ENCODE measurements at places on chromosomes 4 and X. TPM values are rescaled to one million over a fixed set of nuclear protein-coding genes. Genes with fewer than 3 reads are reported as not detected.

Gene SLC25A53
- 5.4 TPM for total RNA-seq

Gene UGT2B17
- not detected for total RNA-seq

DNA sequence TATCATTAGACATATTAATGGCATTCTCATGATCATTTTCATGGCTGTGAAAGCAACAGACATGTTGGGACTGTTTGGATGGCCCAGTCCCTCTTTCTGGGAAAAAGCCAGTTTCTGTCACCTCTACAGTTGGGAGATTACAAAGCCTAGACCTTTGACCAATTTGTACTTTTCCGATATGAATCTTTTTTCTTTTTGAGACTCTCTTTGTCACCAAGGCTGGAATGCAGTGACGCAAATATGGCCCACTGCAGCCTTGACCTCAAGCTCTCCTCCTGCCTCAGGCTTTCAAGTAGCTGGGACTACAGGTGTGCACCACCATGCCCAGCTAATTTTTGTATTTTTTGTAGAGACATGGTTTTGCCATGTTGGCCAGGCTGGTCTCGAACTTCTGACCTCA is 9.4 kb downstream of the TBC1D25 start:
- no peak for DNase-seq

GRCh38 chr4:94329933-94330332 is 12.7 kb downstream of the HPGDS start:
- DNase-seq, result no peak

GRCh38 chr4:5812506-5813229 is 80.2 kb downstream of the CRMP1 start:
- DNase-seq, result peak; percentile 91

DNA sequence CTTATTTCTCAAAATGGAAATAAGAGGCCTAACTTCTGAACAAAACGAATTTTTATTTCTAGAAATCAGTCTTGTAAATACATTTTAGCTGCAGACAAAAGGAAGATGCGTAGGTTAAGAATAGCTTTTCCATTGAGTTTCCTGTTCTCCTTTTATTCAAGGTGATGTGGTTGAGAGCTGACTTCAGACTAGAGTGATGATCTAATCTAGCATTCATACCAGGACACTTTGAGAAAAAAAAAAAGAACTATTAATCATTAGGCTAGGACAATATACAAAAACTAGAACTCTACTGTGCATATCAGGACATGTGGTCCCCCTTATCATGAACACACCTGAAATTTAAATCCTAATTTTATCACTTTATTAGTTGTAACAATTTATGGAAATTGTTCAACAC is 884.5 kb upstream of the EPHA5 start:
- DNase-seq, result no peak

GRCh38 chrX:136057567-136057966 is 72.3 kb downstream of the SLC9A6 start:
- DNase-seq, result no peak

DNA sequence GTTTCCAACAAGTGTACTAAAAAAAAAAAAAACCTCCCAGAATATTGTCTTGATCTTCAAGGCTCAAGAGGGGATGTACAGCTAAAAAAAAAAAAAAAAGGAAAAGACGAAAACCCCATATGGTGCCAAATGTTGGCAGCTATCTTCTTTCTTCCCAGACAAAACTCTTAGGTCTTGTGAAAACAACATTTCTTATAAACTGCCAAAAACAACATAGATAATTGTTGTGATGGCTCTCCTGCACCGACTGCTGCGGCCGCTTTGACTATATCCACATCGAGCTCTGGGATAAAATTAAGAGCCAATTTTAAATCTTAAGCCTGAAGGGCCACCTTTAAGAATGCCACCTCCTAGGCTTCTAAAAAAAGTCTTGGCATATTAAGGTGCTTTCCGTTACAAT is 23.5 kb downstream of the PDGFC start:
- DNase-seq, result no peak

DNA sequence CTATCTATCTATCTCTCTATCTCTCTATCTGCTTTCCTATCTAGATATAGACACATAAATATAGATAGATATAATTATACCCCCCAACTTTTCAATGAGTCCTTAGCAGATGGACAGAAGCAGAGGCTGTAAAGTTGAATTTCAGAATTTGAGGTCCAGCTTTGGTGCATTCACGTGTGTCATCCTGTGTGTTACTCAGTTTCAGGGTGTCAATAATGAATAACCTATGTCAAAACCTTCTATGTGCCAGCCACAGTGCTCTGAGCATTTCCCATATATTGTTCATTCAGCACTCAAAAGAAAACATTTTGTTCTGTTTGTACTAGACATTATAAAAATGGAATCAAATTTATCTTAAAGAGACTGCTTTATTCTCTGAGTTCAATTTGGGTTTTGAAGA is 310.0 kb downstream of the ARHGAP24 start:
- DNase-seq, result no peak

DNA sequence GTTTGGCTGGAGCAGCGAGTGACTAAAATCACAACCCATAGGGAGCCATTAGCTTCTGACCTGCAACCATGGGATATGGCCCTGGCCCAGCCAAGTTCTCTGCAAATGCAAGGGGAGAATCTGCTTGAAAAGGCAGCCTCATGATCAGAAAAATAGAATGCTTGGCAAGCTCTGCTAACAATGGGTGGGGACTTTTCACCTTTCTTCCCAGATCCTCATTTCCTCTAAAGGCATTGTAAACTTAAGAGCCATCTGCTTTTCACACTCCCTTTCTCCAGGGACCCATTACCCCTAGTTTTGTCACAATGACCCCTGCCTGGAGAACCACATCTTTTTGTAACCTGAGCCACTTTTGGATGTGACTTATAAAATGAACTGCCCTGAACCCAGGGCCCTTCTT is 104.3 kb downstream of the PARM1 start:
- DNase-seq, result no peak
